ENCODE measurements at places on chromosomes 4 and X.

DNA sequence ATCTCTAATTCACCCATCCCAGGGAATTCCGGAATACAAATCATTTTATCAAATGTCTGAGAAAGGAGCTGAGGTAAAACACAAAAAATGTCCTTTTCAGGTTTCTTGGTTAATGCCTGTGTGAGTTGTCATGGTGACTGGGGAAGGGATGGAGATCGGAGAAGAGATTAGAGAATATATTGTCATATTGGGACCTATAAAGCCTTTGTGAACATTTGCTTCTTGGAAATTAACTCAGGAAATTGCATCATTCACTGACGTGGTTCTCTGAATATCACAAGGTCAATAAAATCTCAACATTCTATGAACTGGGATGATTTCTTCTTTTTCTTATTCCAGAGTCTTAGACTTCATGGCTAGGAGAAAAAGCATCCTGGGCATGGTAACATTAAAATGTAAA, 174.8 kb upstream of the GLRA2 start:
- DNase-seq = no peak

DNA sequence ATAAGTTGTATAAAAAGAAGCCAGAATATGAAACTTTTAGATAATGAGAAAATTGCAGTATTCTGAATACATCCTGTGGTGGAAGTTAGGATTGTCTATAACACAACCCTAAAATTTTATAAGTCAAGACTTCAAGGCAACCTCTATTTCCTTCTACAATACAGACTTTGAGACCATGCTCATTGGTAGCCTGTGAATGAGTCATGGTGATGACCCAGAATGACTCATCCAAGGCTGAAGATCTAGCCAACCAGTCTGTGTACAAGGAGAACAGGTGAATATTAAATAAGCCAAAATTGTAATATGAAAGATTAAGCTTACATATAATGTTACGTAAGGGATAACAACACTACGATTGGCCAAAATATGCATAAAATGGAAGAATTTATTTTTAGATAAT, 475.9 kb upstream of the GALNT7 start:
- no peak for DNase-seq

GRCh38 chr4:118277243-118277642, 75.6 kb downstream of the PRSS12 start:
- DNase-seq = no peak

DNA sequence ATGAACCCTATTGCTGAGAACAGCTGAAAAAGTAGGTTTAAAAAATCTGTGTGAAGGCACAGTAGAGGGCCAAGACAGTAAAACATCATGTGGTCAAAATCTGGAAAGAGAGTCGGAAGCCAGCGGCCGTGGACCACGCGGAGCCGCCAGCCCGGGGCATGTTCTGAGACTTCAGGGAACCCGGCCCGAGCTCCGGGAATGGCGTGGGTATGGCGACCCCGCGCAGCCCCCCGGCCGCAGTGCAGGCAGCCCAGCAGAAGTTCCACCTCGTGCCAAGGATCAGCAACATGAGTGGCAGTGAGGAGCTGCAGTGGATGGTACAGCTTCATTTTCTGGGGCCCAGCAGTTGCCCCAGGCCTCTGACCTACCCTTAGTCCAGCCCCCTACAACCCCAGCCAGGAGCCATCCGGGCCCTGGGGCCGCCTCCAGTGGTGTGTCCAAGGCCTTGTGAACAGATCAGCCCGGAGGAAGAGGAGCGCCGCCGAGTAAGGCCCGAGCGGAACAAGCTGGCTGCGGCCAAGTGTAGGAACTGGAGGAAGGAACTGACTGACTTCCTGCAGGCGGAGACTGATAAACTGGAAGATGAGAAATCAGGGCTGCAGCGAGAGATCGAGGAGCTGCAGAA, 94.2 kb downstream of the LARP1B start:
- no peak for DNase-seq

DNA sequence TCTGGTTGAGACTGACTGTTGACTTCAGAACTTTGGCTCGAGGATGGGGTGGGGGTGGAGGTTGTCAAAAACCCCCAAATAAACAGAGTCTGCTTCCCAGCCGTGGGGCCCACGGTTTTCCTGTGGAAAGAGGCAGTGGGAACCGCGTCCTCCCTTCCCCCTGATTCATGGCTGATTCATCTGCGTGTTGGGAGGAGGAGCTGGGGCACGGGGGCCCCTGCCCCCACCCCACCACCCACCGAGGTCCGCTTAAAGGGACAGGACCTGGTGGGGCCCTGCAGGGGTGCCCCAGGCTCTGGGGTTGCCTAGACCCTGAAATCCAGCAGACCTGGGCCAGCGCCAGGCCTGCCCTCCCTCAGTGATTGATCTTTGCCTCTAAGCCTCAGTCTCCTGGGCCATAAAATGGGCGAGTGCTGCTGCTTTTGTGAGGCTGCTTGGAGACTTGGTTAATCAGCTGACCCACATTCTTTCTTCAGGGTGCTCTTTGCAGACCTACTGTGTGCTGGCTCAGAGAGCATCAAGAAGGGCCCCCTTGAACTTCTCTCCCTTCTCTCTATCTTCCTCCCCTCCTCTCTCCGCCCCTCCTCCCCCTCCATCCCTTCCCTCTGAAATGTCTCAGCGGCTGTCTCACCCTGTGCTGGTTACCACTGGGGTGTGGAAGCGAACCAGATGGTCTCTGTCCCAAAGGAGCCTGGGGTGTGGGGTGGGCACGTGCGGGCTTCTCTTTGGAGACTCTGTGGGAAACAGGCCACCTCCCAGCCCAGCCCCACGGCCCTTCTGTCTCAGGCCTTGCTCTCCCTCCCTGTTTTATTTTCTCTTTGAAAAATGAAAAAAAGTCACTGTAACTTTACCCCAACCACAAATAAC, 9.1 kb downstream of the HTRA3 start:
- no peak for DNase-seq

GRCh38 chr4:169050881-169051760, 41.1 kb upstream of the CBR4 start:
- no peak for DNase-seq

GRCh38 chr4:118787844-118788380, 48.0 kb downstream of the SEC24D start:
- DNase-seq = no peak

- DNase-seq = no peak
These were observed 77.6 kb upstream of the ETNPPL start for GRCh38 chr4:108840426-108840975.

- no peak for DNase-seq
These were observed 2.7 kb downstream of the TKTL1 start for GRCh38 chrX:154298312-154298711.

DNA sequence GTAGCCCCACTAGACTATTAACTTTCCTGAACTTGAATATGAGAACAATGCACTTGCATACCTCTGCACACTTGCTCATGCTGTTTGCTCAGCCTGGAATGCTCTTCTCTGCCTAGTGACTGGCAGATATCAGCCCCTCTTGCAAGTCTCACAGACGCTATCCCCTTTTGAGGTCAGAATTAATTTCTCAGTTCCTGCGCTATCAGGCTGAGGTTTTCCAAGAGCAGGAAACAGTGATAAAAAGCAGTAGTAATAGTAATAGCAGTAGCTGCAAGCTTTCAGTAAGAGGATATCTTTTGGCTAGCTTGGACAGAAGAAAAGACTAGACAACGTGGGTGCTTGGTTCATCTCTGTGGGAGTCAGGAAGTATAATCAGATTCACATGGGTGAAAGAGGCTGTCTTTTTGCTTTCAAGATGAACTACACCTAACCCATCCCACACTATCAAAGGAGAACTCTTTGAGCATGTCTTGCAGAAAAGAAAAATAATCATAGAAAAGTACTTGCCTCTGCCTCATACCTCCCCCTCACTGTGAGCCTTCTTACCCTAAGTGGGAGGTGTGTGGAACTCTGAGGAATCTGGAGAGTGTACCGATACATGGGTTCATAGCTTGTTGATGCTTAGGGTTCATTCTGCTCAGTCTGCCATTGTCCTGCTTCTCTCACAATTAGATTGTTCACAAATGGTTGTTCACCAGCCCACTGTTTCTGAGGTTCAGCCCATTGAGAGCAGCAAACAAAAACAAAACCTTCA, 11.3 kb upstream of the DRP2 start:
- DNase-seq = no peak

GRCh38 chr4:163191999-163192398, 25.3 kb upstream of the NAF1 start:
- no peak for DNase-seq

- DNase-seq = no peak
These were observed 134.3 kb upstream of the RPS6KA6 start for GRCh38 chrX:84322083-84322827.

DNA sequence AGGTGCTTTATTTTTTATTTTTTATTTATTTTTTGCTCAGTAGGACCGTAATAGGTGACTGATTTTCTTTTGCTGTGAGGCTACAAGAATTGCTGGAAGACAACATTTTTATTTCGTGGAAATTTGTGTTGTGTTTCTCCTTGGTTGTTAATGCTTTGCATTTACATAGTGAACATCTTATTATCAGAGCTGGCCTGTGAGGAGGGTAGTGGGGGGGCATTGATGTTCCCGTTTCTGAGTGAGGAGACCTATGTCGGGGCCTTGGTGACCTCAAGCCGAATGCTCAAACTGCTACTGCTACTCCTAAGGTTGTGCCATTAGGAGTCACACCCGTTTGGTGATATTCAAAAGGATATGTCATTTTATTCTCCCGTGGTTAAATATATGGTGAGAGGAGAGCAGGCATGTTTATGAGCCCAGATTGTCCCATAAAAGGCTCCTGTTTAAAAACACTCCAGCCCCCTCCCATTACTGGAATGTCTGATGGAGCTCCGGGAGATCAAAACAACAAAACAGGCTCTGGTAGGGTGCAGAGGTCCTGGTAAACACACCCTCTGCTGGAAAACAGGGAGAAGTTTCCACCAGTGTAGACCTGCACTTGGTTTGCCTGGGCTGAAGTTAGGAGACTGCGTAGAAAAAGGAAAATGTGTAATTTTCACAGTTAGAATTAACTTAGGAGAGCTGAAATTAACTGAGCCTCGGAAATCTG, 5.6 kb downstream of the PDGFRA start:
- no peak for DNase-seq

DNA sequence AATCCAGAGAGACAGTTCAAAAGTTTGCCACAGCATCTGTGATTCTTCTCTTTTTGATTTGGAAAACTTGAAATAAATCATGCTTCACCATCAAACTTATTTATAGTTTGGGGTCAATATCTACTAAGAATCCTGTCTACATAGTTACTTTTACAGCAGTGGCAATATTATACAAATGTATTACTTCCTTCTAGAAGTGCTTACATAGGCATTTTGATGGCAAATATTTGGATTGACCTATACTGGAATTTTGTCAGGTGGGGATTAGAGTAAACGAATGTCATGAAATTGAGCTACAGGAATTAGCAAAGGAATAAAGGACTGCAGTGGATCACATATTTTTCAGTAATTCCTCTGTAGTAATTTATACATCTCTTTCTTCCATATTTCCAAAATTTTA, 1885.5 kb upstream of the ADGRL3 start:
- DNase-seq = no peak

- no peak for DNase-seq
These were observed 821 bp downstream of the ASMTL start for GRCh38 chrX:1451661-1452515.

GRCh38 chr4:143711543-143712154, 11.2 kb upstream of the FREM3 start:
- no peak for DNase-seq

- DNase-seq = no peak
These were observed 278.2 kb upstream of the CXXC4 start for GRCh38 chr4:104772849-104773248.

GRCh38 chr4:18057821-18058533, 36.4 kb upstream of the LCORL start:
- DNase-seq = no peak

DNA sequence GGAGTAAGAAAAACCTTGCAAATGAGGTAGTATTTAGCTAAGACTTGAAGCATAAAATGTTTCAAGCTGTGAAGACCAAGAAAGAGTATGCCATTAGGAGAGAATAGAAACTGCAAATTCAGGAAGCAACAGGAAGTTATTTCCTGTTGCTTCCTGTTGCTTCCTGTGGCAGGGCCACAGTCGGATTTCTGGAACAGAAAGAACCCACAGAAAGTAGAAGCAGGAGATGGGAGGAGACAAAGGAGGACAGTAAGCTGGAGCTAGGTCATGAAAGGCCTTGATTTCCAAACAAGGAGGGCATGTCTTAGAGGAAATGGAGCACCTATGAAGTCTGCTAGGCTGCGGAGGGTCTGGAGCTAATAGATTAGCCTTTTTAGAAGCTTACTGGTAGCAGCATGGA, 17.2 kb downstream of the ASB11 start:
- DNase-seq = no peak

GRCh38 chr4:121053601-121054143, 18.7 kb downstream of the NDNF start:
- DNase-seq = peak; percentile 14

DNA sequence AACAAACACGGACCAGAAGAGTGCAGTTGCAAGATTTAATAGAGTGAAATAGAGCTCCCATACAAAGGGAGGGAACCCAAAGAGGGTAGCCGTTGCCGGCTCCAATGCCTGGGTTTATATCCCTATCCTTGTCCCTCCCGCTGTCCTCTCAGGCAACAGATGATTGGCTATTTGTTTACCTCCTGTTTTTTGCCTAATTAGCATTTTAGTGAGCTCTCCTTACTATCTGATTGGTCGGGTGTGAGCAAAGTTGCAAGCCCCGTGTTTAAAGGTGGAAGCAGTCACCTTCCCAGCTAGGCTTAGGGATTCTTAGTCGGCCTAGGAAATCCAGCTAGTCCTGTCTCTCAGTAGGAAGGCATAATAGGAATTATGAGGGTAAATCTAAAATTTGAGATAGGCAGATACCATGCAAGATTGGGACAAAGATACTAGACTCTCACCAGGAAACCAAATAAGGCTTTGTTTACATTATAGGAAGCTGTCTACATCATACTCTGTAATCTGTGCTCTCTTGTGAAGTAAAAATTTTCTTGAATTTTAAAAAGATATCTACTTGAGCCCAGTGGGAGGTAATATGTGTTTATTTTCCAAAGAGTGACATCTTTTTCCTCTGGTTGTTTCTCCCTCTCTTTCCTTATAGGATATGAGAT, 65.9 kb downstream of the ATP10D start:
- no peak for DNase-seq

- peak; percentile 11 for DNase-seq
These were observed 333.2 kb downstream of the ARHGAP10 start for GRCh38 chr4:148065075-148065474.

Measured in HFF-Myc (cell line).